Thyroid gland (tissue), 4 donors: ENCODE measurements at places on chromosomes 11 and 22. TPM values are rescaled to one million over a fixed set of nuclear protein-coding genes. Genes with fewer than 3 reads are reported as not detected.

Gene PKP3
- total RNA-seq, result 58.4 TPM

- H3K36me3 ChIP-seq, result no peaks in the 10 kb centered on the region
- H3K4me1 ChIP-seq, result peaks cover 16% of the 10 kb centered on the region
- H3K4me3 ChIP-seq, result no peak overlapping the region
- H3K27ac ChIP-seq, result peak overlapping the region; percentile 82
- DNase-seq, result no peak
Observed at GRCh38 chr11:33867561-33867960, 24.3 kb downstream of the LMO2 start.

DNA sequence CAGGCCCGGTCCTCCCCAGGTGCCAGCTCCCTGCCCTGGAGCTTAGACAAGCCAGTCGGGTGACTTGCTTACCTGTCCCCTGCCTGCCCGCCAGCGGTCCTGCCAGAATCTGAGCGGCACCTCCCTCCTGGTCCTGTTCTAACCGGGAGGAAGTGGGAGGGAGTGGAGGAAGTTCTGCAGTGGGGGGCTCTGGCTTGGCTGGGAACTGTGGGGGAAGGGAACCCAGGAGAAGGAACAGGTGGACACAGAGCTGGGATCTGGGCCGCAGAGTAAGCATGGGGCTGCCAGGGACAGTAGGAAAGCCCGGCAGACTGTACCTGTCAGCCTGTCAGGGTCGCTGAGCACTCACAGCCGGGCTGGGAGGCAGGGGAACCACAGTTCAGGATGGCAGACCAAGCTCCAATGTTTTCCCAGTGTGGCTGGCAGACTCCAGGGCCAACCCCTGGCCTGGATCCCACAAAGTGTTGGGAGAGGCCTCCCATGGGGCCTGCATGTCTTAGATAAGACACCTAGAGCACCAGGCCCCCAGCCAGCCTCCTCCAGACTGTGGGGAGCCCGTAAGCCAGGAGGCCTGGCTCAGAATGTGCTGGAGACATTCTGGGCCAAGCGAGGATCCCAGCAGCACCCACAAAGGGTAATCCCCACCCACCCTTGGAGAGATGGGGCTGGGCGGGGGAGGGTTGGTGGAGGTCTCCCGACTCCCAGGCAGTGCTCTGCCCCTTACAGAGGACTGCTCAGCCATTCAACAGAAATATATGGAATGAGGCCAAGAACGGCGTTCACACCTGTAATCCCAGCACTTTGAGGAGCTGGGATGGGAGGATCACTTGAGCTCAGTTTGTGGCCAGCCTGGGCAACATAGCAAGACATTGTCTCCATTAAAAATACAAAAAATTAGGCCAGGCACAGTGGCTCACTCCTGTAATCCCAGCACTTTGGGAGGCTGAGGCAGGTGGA, 2.3 kb downstream of the CYB5R3 start:
- H3K4me3 ChIP-seq, result no peak overlapping the region
- H3K27me3 ChIP-seq, result no peaks in the 10 kb centered on the region

DNA sequence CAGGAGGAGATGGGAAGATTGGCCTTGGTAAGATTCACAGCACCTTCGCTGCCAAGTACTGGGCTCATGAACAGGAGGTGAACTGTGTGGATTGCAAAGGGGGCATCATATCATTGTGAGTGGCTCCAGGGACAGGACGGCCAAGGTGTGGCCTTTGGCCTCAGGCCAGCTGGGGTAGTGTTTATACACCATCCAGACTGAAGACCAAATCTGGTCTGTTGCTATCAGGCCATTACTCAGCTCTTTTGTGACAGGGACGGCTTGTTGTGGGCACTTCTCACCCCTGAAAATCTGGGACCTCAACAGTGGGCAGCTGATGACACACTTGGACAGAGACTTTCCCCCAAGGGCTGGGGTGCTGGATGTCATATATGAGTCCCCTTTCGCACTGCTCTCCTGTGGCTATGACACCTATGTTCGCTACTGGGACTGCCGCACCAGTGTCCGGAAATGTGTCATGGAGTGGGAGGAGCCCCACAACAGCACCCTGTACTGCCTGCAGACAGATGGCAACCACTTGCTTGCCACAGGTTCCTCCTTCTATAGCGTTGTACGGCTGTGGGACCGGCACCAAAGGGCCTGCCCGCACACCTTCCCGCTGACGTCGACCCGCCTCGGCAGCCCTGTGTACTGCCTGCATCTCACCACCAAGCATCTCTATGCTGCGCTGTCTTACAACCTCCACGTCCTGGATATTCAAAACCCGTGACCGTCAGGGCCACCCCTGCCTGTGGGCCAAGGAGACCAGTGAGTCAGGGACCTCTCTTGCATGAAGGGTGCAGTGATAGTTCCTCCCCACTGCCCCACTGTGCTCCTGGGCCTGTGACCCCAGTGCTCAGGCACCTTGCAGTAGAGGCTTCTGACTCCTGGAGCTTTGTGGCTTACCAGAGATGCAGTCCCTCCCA, 83.6 kb downstream of the BCR start:
- H3K36me3 ChIP-seq, result peaks cover 16% of the 10 kb centered on the region
- H3K4me3 ChIP-seq, result no peak overlapping the region
- H3K4me1 ChIP-seq, result peaks cover 39% of the 10 kb centered on the region
- H3K27me3 ChIP-seq, result no peaks in the 10 kb centered on the region
- DNase-seq, result no peak
- peak overlapping the region; percentile 83 for H3K27ac ChIP-seq

GRCh38 chr11:20116825-20117224, 43.5 kb downstream of the DBX1 start:
- peaks cover 22% of the 10 kb centered on the region for H3K36me3 ChIP-seq
- no peaks in the 10 kb centered on the region for H3K27me3 ChIP-seq
- no peak for DNase-seq
- no peak overlapping the region for H3K4me3 ChIP-seq

GRCh38 chr11:12061851-12062560, 48.4 kb upstream of the MICAL2 start:
- no peak overlapping the region for H3K4me3 ChIP-seq
- no peaks in the 10 kb centered on the region for H3K36me3 ChIP-seq
- H3K4me1 ChIP-seq, result peaks cover 9% of the 10 kb centered on the region
- no peaks in the 10 kb centered on the region for H3K27me3 ChIP-seq
